CD8-positive, alpha-beta T cell (primary cell): ENCODE measurements at places on chromosomes 12 and 14.

- no peak for DNase-seq
Measured at GRCh38 chr14:28757786-28758185, 8.8 kb upstream of the FOXG1 start.

DNA sequence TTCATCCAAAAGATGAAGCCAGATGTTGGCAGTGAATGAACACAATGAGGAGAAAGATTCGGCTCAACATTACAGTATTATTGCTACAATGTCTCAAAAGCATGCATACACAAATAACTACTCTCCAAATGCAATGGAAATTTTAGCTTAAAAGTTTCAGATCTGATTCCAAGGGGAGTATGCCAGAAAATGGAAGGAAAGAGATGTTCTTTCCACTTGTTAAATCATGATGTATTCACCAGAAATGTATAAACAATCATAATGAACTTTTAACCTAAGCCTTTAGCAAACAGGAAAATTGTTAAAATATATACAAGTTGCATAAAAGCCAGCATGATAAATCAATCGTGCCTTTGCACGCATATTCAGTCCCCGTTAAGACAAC lies 62.1 kb downstream of the SH2B3 start:
- DNase-seq, result no peak

- no peak for DNase-seq
Measured at GRCh38 chr14:104341532-104342434, 203.4 kb downstream of the KIF26A start.

GRCh38 chr14:58367296-58367695 lies 28.4 kb upstream of the TOMM20L start:
- DNase-seq, result no peak

DNA sequence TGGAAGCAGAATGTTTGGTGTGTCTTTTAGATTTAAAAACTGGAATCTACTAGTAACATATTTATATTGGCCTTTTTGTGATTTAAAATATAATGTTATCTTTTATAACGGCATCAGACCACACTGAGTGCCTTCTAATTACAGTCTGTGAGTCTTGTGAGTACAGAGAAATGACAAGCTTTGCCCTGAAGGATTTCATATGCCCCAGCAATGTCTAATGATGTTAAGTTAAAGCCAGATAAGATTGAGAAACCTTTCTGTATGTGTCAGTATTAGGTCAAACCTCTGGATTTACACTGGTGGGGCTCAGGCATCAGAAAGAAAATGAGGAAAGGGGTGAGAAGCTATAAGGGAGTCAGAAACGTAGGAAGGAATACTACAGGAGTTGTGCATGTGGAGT lies 25.2 kb downstream of the PLEKHA5 start:
- DNase-seq, result no peak

DNA sequence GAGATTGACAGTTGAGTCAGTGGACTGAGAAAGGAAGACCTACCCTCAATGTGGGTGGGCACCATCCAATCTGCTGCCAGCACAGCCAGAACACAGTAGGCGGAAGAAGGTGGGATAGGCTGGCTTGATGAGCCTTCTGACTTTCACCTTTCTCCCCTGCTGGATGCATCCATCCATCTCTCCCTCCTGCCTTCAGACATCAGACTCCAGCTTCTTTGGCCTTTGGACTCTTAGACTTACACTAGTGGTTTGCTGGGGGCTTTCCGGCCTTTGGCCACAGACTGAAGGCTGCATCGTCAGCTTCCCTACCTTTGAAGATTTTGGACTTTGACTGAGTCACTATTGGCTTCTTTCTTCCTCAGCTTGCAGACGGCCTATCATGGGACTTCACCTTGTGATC lies 456.5 kb upstream of the MIS18BP1 start:
- no peak for DNase-seq

DNA sequence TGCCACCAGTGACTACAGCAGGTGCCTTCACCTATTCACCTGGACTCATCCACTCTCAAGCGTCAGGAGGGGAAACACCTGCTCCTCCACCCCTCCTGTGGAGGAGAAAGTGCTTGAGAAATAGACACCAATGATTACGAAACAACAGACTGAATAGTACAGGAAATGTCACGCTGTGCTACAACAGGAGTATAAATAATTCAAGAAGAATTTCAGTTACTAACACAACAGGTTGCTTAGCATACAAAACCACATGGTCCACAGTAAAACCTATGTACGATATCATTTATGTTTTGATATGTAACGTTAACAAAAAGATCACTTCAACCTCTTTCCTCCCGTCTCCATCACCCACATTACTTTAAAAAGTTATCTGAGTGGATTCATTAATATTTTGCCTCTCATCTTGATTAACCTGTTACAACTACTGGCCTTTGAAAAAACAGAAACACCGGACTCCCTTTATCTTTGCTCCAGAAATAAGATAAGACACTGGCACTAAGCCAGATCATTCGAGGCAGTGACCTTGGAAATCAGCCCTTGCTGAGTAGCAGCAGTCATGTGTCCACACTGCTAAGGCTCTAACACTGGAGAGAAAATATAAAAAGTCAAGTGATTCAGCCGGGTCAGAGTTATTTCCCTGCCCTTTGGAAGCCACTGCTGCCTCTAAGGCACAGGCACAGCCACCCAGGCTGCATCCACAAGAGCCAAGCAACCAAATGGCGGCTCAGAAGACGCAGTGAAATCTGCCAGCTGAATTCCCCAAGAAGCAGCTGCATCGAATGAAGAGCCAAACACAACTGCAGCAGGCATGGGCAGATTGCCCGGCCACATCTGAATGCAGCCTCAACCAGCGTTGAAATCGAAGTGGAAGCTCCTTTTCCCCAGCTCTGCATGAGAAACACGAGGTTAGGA lies 40.9 kb downstream of the NT5DC3 start:
- DNase-seq, result no peak

DNA sequence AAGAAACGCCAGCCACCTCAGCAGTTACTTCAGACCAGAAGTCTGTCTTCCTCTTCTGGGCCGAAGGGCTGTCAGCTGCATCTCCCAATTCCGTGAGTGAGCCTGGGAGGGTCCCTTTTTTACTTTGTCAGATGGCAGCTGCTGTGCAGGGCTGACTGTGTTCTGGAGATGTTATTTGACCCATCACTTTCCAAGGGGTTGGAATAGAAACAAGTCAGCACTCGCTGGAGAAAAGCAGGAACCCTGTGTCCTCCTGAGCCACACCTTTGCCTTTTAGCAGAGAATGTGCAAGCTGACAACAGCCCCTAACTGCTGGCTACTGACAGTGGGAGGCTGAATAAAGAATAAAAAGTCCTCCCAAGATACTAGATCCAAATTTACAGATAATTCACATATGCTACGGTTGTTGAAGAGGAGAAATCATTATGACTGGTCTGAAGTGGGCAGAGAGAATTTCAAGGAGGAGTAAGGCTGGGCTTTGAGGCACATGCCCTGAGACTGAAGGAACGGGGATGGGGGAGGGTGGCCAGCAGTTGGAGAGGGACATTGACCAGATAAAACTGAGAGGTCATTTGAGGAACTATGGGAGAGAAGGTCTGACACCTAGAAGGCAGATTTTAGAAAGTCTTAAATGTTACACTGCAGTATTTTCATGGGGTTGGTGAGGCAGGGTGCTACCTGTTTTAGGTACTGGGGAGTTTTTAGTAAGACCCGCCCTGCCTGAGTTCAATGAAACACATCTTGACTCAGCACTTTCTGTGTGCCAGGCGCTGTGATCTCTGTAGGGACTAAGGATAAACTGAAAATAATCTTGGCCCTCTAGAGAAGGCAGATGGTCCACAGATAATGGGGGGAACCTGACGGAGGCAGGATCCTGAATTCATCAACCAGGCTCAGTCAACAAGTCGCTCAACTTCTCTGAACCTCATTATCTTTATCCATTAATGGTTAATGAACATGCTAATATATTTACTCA lies 27.4 kb downstream of the FAM234B start:
- no peak for DNase-seq

DNA sequence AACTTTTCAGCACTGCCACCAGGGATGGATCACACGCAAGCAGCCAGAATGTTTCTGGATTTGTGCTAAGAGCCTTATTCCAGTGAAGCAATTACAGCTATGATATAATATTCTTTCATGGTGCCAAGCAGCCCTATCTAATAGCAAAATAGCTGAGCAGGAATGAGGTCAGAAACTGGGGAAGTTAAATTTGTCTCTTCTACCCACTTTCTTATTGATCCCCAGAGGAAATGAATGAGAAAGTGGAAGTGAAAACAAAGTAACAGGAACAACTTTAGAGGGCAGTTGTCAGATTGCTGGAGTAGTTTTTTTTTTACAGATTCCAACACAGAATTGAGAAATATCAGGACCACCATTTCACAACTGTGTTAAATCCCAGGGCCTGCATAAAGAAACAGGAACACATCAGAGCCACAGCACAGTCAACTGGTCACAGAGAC lies 44.8 kb downstream of the GCH1 start:
- DNase-seq, result no peak
